ENCODE measurements at places on chromosomes 4 and X. TPM values are rescaled to one million over a fixed set of nuclear protein-coding genes. Genes with fewer than 3 reads are reported as not detected.

The SMPX gene
- total RNA-seq = not detected

The LONRF3 gene
- total RNA-seq = 0.29 TPM

The PDZD11 gene
- 47.4 TPM for total RNA-seq

The FGA gene
- not detected for total RNA-seq

- DNase-seq = no peak
Observed at GRCh38 chr4:55017406-55017805, 108.0 kb downstream of the KDR start.

- no peak for DNase-seq
Observed at GRCh38 chrX:149845385-149845784, 35.6 kb upstream of the MAGEA8 start.
